ENCODE measurements at places on chromosomes 16 and 17.

GRCh38 chr16:11329071-11329491, 16.2 kb upstream of the RMI2 start:
- no peak for DNase-seq

GRCh38 chr16:81138831-81139557, 42.8 kb upstream of the GCSH start:
- DNase-seq, result no peak

GRCh38 chr17:21345236-21345635, 30.9 kb upstream of the KCNJ12 start:
- DNase-seq, result no peak

DNA sequence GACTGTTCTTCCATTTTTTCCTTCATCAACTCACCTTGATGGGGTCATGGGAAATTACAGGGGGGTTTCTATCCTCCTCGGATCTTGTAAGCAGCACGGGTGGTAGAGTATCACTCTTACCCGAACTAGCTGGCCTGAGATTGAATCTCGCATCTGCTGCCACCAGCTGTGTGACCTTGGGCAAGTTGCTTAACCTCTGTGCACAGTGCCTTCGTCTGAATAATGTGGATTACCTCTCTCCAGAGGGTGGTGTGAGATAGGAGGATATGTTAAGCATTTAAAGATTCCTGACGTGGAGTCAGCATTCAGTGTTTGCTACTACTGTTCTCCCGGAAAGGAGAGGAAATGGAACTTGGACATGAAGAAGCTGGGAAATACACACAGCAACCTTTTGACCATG, 24.4 kb downstream of the LASP1 start:
- DNase-seq, result no peak

- DNase-seq, result no peak
Observed at GRCh38 chr17:30238387-30239088, 3.0 kb upstream of the SLC6A4 start.

DNA sequence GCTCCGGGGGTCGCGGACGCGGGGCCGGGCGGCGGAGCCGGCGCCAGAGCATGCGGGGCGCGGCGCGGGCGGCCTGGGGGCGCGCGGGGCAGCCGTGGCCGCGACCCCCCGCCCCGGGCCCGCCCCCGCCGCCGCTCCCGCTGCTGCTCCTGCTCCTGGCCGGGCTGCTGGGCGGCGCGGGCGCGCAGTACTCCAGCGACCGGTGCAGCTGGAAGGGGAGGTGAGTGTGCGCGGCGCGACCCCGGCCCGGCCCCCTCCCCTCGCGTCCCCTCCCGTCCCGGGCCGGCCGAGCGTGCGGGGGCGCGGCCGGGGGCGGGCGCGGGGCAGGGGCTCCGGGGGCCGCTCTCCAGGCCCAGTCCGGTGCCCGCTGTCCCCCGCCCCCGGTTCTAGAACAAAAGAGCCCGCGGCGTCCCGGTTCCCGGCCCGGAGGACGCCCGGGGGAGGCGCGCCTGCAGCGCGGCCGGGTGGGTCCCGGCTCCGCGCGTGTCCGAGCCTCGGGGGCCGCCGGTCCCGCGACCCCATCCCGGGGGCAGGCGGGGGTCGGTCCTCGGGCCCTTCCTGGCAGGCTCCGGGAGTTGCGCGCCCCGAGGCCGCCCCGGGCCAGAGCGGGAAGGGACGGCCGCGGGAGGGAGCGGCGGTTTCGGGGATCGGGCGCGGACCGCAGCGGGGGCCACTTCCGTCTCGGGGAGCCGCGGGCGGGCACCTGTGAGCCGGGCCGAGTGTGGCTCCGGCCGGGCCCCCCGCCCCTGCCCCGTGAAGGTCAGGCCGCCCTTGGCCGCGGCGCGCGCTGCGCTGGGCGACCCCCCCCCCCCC, 563 bp downstream of the METRNL start:
- no peak for DNase-seq

GRCh38 chr16:25291580-25291979, 33.9 kb upstream of the ZKSCAN2 start:
- no peak for DNase-seq

DNA sequence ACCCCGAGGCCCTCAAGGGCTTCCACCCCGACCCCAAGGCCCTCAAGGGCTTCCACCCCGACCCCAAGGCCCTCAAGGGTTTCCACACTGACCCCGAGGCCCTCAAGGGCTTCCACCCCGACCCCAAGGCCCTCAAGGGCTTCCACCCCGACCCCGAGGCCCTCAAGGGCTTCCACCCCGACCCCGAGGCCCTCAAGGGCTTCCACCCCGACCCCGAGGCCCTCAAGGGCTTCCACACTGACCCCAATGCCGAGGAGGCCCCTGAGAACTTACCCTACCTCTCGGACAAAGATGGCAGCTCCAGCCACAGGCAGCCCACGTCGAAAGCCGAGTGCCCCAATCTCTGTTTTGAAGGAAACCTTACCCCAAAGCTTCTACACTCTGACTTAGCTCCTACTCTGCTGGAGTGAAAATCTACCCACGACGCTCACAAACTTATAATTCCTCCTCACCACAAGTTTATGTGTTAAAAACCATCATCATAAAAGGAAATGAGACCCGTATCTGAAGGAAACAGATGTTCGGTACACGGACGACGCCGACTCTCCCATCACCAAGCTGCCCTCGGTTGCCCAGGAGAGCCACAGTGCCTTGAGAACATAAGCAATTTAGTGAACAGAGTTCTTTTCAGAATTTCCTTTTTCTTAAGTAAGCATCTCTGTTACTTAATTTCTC, 61.2 kb upstream of the RPH3AL start:
- DNase-seq, result no peak

- no peak for DNase-seq
Observed at GRCh38 chr16:75114946-75115825, 1.4 kb downstream of the LDHD start.

DNA sequence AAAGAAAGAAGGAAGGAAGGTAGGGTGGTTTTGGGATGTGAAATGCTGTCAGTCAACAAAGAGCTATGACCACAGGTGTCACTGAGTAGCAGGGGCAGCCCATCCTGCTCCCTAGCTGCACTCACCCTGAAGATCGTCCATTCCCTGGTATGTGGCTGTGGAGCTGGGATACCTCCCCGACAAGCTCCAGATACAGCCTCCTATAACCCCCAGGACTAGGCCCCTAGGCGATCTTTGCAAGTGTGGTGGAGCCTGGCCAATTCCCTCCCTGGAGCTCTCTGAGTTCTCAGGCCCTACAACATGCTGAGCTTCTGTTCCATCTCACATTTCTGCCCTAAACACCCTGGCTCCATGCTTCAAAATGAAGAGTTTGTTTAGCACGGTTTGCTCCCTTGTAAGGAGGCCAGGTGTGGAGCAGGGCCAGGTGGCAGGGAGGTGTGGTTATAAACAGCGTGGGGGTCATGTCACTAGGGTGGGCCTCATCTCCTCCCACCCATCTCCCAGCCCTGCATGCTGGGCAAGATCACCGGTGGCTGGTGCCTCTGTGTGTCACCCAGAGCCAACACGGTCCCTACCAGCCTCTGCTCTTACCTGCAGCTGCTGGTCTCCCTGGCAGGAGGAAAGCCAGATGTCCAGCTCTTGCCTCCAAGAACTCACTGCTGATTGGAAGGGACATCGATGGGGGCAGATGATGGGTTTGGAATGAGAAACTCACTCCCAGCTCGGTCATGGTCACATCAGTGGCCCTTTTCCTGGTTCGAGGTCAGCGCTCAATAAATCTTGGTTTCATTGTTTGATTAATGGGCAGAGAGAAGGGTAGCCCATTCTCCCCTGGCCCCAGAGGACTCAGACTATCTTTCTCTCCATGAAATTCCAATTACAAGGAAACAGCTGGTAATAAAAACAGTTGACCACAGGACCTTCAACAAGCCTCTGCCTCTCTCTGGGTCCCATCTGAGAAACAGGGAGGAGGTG, 511.0 kb upstream of the CDH5 start:
- no peak for DNase-seq

GRCh38 chr17:65074778-65075250, 18.3 kb upstream of the GNA13 start:
- no peak for DNase-seq

DNA sequence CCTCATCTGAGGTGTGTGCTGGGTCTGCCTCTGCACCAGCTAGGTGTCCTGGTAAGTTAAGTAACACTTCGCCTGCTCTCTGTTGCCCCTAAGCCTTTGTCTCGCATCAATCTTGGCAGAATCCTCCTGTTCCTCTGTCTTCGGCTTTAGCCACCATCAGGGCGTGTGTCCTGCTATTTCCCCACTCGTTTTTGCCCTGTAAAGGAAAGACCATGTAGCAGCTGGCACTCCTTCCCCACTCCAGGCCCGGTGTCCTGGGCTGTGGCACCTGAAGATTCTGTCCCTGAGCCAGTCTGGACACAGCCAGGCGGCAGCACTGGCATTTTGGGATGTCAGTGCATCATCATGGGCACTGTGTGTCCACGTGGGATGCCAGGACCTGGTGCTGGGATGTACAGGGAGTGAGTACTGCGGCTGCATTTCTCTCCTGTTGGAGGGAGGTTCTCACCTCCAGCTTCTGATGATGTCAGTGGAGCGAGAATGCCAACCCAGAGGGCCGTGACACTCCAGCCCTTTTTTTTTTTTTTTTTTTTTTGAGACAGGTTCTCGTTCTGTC, 26.2 kb upstream of the FOXK2 start:
- no peak for DNase-seq

DNA sequence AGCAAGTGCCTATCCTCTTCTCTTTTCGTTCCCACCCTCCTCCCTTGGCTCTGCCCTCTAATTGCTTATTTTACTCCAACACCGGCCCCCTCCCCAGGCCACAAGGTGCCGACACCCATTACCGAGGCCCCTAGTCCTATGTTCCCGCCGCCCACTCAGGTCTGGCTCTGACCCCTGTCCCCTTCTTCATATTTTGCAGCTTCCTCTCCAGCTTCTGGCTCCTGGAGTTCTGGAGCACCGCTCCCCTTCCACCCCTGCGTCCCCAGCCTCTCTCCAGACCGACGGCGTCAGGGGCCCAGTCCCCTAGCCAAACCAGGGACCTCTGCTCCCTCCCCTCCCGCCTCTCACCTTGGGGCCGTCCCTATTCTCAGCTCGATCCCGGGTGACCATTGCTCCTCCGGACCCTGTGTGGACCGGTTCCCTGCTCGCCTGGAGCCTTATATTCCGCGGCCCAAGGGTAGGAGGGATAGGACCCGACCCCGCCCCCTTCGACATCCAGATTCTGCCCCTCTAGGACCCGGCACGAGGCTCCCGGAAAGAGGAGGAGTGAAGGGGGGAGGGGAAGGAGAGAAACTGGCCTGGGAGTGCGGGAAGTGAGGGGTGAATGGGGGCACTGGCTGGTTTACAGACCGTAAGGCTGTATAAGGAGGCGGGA, at the start of gene HES7:
HES7 (minus strand) TSS at position 412 of the 655 bp plus-strand sequence; CDS start at position 390, 22 bp downstream.
- no peak for DNase-seq

DNA sequence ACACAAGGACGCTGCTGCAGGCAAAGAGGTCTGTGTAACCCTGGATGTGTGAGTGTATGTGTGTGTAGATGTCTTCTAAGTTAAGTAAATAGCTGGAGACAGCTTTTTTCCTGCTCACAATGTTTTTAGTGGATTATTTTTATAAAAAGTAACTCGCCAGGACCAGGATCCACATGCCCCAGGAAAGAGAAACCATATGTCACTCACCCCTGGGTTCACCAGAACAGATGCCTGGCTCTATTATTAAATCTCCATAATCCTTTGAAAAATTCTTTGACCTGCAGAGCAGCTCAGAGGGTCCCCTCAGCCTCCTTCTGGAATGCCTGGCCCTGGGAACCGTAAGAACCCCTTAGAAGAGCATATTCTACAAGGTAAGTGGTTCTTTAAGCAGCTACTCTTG, 18.0 kb downstream of the ABCC12 start:
- no peak for DNase-seq

- no peak for DNase-seq
Observed at GRCh38 chr17:3682033-3682432, 13.4 kb downstream of the EMC6 start.

- DNase-seq, result no peak
Observed at GRCh38 chr16:69123910-69124309, 8.5 kb downstream of the CHTF8 start.

GRCh38 chr16:89345642-89346150, 128.2 kb downstream of the ZNF778 start:
- no peak for DNase-seq

- DNase-seq, result no peak
Observed at GRCh38 chr16:16131659-16132058, 91.6 kb downstream of the ABCC6 start.
